Muscle of arm (tissue), 14 donors: ENCODE measurements at places on chromosomes 4 and X. TPM values are rescaled to one million over a fixed set of nuclear protein-coding genes. Genes with fewer than 3 reads are reported as not detected.

GRCh38 chr4:148059617-148060180, 327.8 kb downstream of the ARHGAP10 start:
- no peak for DNase-seq

DNA sequence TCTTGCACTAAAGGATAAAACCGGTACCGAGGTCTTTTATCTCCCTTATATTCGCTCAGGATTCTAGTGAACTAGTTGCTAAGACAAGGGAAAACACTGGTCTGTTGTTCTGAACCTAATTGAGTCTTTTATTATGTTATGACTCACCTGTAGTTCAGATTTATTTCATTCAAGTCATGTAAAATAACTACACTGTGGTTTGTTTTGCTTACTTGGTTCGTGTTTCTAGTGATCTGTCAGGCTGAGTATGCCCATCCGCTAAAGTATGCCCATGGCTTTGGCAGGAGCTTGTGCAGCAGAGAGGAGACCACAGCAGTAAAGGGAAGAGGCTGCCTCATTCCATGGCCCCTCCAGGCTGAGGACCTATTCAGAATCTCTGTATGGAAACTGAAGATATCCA, 126.1 kb downstream of the AFF1 start:
- DNase-seq = no peak

DNA sequence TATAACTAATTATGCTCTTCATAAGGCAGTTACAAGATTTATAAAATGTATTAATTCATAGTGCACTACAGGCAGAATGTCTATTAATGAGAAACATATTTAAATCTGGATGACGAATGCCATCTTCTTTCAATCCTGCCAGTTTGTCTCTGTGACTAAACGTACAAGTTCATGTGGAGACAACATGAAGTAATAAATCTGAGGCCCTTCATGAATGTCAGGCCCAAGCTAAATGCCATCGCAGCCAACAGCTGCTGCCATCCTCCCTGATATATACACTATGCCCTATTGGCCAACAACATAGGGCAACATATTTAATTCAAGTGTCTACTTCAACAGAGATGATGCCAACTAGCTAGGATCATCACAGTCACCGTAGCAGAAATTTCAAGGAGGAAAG, 43.7 kb downstream of the TSPAN5 start:
- no peak for DNase-seq

- no peak for DNase-seq
Observed at GRCh38 chrX:1341545-1342184, 5.1 kb downstream of the IL3RA start.

The UGT8 gene
- polyA plus RNA-seq = 0.67 TPM

DNA sequence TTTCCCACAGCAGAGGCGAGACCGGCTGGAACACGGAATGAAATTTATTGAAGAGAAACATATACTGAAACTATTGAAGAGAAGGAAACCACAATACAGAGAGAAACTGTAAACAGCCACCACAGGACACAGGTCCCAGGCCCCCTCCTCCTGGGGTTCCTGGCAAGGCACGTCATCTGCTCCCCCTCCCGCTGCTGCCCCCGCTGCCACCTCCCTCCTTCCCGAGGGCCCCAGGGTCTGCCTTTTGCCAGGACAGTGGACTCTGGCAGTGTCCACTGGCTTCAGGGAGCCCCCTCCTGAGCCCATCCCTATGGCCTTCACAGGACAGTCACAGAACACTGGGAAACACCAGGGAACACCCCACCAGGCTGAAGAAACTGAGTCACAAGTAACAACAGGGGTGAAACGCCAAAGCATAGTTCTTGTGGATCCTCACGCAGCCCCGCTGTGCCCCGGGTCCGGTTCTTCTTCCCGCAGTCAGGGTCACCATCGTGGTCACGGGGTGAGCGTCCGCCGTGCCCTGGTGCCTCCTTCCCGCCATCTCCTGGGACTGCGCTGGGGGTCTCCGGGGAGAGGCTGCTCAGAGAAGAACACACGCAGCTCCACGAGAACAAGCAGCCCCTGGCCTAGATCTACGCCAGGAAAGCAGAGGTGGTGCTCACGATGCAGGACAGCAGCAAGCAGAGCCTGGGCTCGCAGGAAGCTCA, 5.4 kb downstream of the PNMA6E start:
- DNase-seq = no peak

The SLC6A8 gene
- 28.7 TPM for polyA plus RNA-seq

GRCh38 chrX:153319295-153320046, 2.1 kb downstream of the PNMA6F start:
- DNase-seq = no peak

- no peak for DNase-seq
Observed at GRCh38 chr4:152081024-152081423, 320.2 kb upstream of the GATB start.

DNA sequence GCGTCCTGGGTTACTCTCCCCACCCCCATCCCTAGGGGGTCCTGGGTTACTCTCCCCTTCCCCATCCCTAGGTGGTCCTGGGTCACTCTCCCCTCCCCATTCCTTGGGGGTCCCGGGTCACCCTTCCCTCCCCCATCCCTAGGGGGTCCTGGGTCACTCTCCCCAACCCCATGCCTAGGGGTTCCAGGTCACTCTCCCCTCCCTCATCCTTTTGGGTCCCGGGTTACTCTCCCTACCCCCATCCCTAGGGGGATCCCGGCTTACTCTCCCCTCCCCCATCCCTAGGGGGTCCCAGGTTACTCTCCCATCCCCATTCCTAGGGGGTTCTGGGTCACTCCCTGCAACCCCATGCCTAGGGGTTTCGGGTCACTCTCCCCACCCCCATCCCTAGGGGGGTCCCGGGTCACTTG, 1.5 kb downstream of the ASMTL start:
- no peak for DNase-seq

- no peak for DNase-seq
Observed at GRCh38 chr4:36332782-36333131, 51.3 kb downstream of the DTHD1 start.

DNA sequence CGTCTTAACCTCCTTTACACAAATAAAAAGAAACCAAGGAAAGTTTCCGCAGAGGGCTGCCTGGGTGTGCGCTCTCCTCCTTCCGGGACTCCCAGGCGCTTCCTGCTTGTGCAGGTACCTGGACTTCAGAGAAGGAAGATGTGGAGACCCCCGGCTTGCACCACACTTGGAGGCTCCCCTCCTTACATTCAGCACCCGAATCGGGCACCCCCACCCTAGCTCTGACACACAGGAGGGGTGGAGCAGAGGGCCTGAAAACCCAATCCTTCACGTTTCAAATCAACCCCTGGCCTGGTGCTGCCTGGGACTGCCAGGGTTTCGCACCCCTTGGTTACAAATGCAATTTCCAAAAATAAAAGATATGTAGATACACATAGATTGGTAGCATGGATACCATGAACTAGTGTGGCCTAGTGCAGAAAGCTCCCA, 3.1 kb downstream of the NKX3-2 start:
- DNase-seq = no peak
